Stimulated activated CD4-positive, alpha-beta T cell treated with anti-CD3 and anti-CD28 coated beads, Interleukin-2, amount 100 ng/mL, for 48 hours (primary cell): ENCODE measurements at places on chromosomes 12 and 14.

DNA sequence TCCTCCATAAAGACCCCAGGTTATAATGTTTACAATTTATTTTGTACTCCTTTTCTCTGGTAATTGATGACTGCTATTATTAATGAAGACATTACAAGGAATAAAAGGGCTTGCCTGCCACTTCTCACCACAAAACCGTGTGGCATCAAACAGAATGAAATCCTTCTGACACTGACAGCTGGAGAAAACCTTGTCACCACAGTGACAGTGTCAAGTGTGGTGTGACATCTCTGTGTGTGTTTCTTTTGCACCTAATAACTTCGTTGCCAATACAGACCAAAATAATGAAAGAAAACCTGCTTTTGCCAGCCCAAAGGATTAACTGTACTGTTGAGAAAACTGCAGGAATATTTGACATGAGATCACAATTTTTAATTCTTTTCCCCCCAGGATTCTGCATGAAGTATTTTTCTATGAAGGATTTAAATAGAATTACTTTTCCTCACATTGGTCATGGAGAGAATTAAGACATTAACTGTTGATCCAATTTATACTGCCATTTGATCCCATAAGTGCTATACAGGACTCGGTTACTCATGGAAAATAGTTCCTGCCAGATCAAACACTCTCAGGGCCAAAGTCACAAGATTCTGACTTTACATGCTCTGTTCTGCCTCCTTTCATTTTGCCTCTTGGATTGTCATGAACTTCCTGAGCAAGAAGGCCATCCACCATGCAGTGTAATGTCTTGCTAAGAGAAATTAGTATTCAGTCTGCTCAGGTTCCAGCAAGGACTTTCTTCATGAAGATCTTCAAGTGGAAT lies 60.4 kb upstream of the IFNG-AS1 start:
- DNase-seq: no peak

GRCh38 chr12:78787576-78787975 lies 77.0 kb upstream of the SYT1 start:
- DNase-seq: no peak

DNA sequence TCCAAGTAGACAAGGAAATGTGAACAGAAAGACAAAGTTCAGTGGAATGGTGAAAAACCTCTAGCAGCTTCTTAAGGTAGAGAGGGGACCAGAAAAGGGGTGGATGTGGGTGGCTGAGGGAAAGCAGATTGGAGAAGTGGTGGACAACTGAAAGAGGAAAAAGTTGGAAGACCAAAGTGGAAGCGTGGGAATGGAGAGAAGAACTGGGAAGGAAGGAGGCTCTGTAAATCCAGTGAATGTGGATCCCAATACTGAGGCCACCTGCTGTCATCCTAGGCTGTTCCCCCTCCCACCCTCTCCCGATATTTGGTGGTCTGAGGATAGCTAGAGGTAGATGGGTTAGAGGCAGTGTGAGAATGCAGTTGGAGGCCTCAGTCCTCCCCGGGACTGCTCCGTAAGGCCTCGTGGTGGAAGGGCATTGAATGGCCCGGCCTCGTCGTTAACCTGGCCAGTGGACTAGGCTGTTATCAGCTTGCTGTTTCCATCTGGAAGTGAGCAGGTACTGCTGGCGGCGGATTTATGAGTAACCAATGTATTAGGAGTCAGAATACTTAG lies 822 bp upstream of the POU6F1 start:
- no peak for DNase-seq

GRCh38 chr12:6345319-6346091 lies 3.6 kb upstream of the TNFRSF1A start:
- no peak for DNase-seq

DNA sequence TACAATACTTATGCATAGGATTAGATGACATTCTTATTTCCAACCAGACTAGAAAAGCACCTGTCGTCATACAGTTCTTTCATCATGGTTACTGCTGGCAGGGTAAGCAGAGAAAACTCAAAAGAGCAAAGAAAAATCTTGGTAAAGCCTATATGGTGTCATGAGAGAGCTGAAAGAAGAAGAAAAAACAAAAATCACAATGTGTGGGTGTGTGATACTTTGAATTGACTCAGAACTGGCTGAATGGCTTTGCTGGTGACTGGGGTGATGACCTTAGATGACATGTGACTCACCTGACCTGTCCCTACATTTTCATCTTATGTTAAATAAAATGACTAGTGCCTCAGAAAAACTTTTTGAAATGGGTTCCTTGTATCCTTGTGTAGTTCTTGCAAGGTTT lies 278.1 kb upstream of the LMO3 start:
- DNase-seq: no peak

DNA sequence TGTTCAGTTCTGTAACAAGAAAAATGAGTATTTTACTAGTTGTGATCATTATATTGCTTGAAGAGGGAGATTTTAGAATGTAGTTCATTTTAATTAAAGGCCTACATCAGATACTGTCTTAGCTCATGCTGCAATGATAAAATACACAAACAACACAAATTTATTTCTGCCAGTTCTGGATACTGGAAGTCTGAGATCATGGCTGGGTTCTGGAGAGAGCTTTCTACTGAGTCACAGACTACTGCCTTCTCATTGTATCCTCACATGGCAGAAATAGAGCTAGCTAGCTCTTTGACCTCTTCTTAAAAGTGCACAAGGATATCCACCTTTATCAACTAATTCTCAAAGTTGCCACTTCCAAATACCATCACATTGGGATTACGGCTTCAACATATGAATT lies 53.8 kb downstream of the MIS18BP1 start:
- DNase-seq: no peak

GRCh38 chr12:124420996-124421674 lies 126.2 kb downstream of the RFLNA start:
- no peak for DNase-seq

- DNase-seq: no peak
Observed at GRCh38 chr12:4806439-4807115, 86.4 kb downstream of the GALNT8 start.
